Glomerular endothelial cell (primary cell): ENCODE measurements at places on chromosomes 3 and 15.
A peak's percentile ranks its signal among the peaks of the same experiment; 100 is the strongest.

DNA sequence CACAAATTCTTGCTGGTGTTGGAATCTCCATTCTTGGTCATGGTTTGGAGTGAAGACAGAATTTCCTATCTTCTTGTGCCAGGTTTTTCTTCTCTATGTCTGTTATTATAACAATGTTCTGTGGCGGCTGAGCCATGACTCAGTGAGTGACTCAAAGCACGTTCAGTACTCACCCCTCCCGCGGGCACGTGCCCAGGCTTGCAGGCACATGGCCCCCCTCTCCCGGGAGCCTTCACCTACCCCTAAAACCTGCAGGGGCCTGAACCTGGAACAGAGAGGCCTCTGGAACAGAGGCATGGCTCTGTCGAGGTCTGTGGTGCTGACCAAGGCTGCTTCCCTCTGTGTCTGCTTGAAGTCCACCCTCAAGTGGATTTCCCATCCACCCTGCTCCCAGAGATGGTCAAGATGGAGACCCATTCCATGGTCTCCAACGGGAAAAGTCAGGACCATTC is 27.6 kb downstream of the PLXNB1 start:
- DNase-seq, result peak; percentile 37

- no peak for DNase-seq
Measured at GRCh38 chr3:96706509-96706908, 107.9 kb upstream of the EPHA6 start.

GRCh38 chr3:44175070-44175469 is 66.6 kb upstream of the TOPAZ1 start:
- no peak for DNase-seq

DNA sequence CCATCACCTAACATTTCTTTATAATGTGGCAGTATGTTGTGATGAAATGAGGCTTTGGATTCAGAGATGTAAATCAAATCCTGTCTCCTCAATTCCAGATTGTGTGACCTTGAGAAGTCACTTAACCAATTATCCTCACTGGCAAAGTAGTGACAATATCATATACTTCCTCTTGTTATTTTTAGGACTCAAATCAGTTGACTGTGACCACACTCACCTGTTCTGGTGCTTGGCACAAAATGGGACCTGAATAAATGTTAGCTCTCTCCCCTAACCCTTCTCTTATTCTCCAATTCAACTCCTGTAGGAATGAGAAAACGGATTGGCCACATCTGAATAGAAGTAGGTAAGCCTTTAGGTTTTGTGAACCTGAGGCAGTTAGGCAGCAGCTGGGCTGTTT is 42.1 kb downstream of the IQCH start:
- no peak for DNase-seq

GRCh38 chr3:119723022-119723421 is 20.2 kb downstream of the CFAP91 start:
- DNase-seq, result no peak

DNA sequence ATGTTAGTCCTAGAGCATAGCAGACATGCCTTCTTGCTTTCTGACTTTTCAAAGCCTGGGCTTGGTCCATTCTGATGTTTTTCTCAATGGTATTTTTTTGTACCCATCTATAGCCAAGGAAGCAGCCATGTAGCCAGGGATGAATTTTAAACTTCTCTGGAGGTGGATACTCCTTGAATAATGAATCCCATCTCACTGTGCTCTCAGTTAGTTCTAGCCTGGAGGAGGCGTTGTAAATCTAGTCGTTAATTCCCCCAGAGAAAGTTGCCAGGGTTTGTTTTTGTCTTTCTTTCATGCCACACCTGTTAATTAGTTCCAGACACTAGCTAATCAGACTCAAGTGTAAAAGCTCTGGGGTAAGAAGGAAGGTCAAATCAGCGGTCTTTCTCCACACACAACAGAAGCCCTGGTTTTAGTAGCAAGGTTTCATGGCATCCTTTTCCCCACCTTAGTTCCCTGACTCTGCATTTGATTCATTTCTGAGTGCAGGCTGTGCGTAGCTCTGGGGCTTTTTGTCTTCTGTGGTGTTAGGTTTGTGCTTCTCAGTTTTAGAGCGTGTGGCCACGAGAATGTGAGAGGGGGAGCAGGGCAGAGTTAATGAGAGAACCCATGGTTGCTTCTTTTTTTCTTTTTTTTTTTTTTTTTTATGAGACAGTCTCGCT is 19.7 kb downstream of the PTPRG start:
- no peak for DNase-seq

DNA sequence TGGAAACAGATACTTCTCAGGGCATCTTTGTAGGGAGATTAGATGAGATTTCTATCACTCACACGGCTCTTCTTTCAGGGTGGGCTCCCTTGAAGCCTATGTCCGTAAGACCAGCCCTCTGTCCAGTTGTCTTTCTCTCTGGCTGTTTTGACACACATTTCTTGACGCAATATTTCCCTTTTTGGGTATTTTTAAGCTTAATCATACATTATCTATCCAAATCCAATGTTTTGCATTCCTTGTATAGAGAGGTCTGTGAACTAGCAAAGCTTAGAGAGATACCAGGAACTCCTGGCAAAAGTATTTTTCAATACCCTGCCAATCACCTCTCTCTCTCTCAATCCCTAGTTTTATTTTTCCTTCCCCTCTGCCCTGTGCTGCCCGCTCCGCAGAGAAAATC is 79.3 kb downstream of the EOMES start:
- DNase-seq, result no peak

- peak; percentile 41 for DNase-seq
Measured at GRCh38 chr3:64650096-64650622, 37.6 kb downstream of the ADAMTS9 start.

DNA sequence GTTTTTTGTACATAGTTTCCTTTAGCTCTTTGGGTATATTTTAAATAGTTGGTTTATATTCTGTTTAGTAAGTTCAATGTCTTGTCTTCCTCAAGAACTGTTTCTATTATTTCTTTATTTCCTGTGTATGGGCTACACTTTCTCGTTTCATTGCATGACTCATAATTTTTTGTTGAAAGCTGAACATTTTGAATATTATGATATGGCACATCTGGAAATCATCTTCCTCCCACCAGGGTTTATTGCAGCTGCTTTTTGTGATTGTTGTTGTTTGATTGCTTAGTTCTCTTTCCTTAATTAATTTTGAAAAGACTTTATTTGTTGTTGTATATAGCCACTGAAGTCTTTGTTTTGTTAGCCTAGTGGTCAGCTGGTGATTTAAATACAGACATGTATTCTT is 43.8 kb downstream of the LSM3 start:
- no peak for DNase-seq

GRCh38 chr3:32309654-32310242 is 71.3 kb downstream of the CMTM8 start:
- no peak for DNase-seq
